ENCODE measurements at places on chromosomes 11 and 22.

DNA sequence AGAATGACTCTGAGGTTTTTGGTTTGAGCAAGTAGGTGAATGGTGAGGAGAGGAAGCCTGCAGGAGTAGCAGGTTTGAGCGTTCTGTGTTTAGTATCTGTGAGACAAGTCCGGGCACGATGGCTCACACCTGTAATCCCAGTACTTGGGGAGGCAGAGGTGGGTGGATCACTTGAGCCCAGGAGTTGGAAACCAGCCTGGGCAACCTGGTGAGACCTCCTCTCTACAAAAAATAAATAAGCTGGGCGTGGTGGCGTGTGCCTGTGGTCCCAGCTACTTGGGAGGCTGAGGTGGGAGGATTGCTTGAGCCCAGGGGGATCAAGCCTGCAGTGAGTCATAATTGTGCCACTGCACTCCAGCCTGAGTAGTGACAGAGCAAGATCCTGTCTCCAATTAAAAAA, 9.7 kb upstream of the CENATAC start:
- no peak for DNase-seq

DNA sequence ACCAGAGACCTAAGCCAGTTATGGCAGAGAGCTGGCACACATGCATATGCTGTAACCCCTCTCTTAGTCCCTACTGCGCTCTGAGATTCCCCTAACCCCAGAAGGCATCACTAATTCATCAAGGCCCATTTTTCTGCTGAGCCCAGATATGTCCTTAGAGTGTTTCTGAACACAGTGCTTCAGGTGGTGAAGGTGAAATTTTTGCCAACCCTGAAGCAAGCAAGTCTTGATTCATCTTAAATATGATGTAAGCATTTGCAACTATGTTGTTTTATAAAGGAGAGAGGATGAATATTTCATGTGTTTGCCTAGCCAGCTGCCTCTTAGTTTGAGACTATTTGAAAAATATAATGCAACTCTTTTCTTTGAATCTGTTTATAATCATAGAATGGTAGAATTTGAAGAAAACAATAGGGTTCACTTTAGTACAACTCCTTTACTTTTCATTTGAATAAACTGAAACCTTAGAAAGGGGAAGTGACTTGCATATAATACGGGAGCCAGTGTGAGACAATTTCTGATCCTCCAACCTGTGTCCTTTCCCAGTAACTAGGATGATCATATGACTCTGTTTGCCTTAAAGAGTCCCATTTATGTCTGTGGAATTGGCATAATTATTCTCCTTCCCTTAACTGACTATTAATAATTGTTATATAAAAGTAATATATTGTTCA, 194.3 kb upstream of the MTNR1B start:
- DNase-seq: no peak

DNA sequence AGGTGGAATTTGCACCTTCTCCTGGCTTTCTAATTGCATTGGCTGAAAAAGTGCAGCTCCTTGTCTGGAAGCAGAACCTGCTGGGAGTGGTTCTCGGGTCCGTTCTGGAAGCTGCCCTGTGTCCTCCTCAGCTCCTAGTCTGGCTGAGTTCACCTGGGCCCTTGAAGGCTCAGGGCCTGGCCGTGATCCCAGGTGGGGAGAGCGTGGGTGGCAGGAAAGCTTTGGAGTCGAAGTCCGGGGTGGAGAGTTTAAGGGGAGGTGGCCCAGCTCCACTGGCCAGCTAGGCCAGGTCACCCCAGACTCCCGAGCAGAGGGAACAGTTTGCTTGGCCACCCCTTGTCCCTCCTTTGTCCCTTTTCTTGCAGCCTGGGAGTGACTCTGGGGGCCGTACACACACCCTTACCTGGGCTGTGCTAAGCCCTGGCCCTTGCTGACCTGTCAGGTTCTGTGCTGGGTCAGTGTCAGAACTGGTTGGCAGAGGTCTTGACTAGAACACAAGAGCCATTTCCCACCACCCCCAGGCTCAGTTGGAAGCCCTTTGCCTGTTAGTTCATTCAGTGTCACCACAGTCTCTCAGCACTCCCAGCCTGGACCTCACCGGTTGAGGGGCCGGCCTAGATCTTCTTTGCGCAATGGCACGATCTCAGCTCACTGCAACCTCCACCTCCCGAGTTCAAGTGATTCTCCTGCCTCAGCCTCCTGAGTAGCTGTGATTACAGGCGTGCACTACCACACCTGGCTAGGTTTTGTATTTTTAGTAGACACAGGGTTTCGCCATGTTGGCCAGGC, 37.3 kb downstream of the LRP5 start:
- no peak for DNase-seq

DNA sequence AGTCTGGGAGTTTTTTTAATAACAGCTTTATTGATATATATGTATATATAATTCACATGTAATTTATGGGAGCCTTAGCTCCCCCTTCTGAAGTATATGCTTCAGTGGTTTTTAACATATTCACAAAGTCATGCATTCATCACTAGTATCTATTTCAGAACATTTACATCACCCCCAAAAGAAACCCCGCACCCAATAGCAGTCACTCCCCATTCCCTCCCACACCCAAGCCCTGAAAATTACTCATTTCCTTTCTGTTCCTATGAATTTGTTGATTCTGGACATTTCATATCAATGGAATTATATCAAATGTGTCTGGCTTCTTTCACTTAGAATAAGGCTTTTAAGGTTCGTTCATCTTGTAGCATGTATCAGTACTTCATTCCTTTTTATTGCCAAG, 35.6 kb upstream of the SYT7 start:
- no peak for DNase-seq

DNA sequence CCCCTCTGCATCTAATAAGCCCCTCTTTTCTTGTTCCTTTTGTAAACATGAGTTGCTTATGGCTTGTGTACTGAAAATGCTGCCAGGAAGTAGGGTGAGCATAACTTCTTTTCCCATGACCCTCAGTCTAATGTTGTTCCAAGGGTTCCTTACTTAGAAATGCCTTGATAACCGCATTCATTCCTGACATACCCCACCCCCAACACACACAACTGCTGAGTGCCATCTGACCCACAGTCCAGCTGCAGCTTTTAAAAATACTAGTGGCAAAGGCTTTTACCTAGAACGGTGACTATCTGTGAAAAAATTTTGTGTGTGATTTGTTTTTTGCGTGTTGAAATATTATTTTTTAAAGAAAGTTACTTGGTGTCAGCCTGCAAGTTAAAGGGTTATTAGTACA, 52.6 kb downstream of the ARHGAP42 start:
- DNase-seq: no peak

GRCh38 chr11:106249617-106250239, 172.3 kb downstream of the AASDHPPT start:
- no peak for DNase-seq

DNA sequence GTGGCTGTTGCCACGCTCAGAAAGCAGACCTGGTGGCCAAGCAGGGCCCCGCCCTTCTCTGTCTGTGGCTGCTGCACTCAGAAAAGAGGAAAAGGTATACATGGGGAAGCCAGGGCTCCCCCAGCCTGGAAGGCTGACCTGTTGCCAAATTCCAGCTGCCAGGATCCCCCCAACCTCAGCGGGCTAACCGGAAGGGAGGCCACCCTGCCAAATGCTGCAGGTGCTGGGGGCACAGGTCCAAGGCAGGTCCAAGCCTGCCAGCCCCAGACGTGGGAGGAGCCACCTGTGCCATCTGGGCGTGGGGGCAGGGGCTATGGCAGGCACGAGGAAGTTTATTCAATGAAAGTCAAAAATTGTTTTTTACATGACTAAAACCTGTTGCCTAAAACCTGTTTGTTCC, 2.6 kb downstream of the NPTXR start:
- DNase-seq: no peak

GRCh38 chr11:80321786-80322185, 881.0 kb upstream of the TENM4 start:
- DNase-seq: no peak

DNA sequence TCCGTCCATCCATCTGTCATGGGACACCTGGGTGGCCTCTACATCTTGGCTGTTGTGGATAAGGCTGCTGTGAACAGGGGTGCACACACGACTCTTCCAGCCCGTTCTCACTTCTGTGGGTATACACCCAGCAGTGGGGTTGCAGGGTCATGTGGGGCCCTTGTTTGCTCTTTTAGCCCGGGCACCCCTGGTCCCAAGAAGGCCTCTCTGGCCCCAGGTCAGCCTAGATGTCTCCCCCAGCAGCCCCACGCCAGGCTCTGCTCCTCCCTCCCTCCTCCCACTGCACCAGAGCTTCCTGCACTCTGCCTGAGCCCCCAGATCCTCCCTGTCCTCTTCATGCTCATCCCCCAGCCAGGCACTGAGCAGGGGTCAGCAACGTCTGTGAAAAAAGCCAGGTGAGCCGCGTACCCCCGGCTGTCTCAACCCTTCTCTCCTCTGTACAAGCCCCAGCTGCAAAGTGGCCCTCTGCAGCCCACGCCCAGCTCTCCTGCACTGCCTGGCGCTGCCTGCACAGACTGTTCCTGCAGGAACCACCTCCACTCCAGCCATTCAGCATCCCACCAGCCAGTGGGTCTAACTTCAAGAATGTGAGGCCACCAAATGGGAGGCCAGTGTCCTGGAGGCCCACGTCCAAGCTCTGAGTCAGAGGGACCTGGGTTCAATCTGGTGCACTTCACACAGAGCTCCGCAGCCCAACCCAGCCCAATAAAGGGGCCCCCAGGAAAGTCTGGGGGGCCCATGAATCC, 1508.9 kb downstream of the BRD1 start:
- DNase-seq: no peak

DNA sequence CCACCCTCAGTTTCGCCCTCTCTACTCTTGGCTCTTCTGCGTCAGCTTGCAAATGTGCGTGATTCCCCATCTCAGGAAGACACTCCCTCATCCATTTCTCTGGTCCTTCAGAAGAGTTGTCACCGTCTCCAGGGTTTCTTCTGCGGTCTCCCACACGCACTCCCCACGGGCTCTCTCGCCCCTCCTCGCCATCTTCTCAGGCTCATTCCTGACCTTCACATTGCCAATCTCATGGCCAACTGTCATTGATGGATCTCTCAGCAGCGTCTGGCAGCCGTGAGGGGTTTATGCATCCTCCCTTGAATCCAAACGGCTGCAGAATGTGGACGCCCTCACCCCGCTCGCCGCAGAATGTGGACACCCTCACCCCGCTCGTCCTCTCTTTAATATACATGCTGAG, 10.5 kb downstream of the SYNGR1 start:
- DNase-seq: no peak

DNA sequence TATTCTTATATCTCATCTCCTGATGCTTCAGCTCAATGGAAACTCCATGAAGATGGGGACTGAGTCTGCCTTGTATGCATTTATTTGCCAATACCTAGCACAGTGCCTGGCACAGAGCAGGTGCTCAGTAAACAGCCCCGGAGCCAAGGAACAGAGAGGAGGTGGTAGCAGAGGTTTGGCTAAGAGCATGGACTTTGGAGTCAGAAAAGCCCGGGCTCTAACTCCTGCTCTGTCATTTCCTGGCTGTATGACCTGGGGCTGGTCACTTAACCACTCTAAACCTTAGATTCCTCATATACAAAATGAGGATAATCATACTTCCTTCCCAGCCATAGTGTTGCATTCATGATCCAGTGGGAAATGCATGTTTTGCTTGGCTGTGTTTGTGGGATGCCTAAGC, 36.6 kb downstream of the TP53I11 start:
- DNase-seq: no peak

DNA sequence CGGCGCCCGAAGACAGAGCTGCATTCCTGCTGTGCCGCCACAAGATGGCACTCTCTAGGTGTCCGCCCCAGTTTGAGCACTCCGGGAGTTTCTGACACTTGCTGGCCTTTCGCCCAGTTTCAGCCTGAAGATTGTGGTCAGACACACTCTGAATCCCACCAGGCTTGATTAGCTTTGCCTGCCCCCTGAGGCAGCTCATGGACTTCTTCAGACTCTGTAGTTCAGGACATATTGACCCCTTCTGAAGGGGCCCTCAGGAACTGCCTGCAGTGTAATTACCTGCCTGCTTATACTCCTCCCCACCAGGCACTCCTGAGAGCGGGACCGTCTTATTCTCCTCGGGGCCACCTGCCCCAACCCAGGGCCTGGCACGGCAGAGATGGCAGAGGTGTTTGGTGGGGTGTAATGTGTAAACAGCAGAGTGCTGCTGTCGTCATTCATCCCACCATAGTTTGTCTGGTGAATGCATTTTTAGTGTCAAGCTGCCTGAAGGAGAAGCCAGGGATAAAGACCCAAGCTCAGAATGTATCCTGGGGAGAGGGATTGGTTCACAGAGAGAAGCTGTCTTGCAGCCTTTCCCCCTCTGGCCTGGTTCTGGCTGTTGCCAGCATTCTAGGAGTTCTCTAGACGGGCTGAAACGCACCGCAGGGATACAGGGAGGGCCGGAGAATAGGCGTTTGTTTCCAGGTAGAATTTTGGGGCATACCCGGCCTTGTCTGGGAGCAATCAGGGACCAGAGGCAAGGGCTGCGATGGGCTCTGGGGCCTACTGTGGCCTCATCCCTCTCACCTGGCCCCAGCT, 46.4 kb downstream of the EIF3F start:
- DNase-seq: peak; percentile 12

DNA sequence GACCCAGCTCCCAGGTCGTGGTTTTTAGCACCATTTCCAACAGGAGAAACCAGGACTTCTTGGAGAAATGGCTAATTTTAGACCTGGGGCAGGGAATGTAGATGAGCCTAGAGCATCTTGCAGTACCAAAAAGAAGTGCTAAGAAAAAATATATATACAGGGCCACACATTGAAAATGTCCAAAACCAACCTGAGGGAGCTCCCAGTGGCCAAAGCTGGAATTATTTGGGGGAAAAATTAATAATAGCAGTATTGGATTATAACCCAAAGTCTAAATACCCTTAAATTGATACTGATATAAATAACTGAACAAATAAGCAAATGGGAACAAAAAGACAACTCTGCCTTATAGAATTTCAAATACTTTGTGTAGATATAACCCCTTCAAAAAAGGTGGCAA, 108.0 kb downstream of the PARVA start:
- DNase-seq: no peak

GRCh38 chr11:10500757-10501684, 40.0 kb downstream of the RNF141 start:
- no peak for DNase-seq

- no peak for DNase-seq
These were observed 77.7 kb downstream of the GDPD4 start for GRCh38 chr11:77223797-77224196.

GRCh38 chr11:121575250-121575962, 122.6 kb upstream of the SORL1-AS1 start:
- no peak for DNase-seq

- DNase-seq: no peak
These were observed 35.7 kb upstream of the PTPRJ start for GRCh38 chr11:47944632-47945031.

GRCh38 chr22:25120093-25120561, 79.5 kb upstream of the CRYBB3 start:
- no peak for DNase-seq

DNA sequence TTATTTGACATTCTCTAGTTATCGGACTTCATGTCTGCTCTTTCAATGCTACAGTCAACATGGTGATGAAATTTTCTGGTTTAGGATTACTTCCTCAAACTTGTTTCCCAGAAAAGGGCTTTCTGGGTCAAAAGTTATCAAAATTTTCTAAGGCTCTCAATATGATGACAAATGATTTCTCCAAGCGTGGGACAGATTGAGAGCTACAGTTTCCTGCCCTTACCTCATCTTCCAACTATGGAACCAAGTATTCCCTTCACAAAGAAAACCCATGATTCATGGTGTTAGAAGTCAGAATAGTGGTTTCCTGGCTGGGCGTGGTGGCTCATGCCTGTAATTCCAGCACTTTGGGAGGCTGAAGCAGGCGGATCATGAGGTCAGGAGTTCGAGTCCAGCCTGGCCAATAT, 17.8 kb downstream of the MYO18B start:
- DNase-seq: no peak

All from bone marrow (tissue), 2 donors.